ENCODE measurements at places on chromosomes 6 and 20.

GRCh38 chr6:137944793-137945498 is 77.9 kb downstream of the TNFAIP3 start:
- DNase-seq: peak; percentile 57

DNA sequence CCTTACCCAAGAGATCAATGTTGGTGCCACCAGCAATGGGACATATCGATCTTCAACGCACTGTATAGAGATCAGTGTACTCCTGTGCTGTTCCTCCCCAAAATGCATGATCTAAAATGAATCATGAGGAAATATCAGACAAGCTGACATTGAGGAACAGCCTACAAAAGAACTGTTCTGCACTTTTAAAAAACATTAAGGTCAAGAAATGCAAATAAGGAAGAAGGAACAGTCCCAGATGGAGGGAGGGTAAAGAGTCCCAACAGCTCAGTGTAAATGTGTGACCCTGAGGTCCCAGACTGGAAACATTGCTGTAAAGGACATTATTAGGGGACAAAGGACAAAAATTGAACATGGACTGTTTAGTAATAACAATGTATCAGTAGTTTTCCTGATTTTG is 24.3 kb upstream of the XRN2 start:
- no peak for DNase-seq

DNA sequence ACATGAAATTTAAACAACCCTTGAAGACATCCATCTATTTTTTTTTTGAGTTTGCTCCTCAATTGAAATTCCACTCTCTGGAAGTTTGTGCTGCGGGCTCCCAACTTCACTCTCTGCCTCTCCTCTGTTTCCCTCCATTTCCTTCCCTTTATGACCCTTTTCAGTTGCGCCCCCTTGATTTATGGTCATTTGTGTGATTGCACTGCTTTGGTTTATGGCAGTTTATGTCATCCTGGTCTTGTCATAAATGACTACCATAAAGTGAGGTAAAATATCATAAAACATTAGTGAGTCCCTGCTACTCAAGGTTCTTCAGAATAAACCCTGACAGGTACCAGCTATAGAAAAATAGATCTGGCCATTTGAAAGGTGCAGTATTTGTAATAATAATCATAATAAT is 348.3 kb upstream of the ZFP64 start:
- no peak for DNase-seq

DNA sequence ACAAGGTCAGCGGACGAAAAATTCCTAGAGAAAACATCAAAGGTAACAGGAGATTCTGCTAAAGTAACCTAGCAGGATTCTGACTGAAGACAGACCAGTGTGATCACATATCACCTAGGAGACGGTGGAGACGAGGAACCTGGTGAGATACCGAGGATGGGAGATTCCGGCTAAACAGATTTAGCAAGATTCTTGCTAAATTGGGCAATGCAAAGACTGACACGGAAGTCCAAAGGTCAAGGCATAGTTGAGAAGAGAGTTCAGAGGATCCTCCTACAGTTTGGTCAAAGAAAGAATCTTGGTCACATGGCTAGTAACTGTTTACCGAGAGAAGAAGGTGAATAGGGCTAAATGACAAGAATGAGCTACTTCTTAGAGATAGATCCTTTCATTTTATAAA is 61.1 kb downstream of the TMEM170B start:
- DNase-seq: no peak

DNA sequence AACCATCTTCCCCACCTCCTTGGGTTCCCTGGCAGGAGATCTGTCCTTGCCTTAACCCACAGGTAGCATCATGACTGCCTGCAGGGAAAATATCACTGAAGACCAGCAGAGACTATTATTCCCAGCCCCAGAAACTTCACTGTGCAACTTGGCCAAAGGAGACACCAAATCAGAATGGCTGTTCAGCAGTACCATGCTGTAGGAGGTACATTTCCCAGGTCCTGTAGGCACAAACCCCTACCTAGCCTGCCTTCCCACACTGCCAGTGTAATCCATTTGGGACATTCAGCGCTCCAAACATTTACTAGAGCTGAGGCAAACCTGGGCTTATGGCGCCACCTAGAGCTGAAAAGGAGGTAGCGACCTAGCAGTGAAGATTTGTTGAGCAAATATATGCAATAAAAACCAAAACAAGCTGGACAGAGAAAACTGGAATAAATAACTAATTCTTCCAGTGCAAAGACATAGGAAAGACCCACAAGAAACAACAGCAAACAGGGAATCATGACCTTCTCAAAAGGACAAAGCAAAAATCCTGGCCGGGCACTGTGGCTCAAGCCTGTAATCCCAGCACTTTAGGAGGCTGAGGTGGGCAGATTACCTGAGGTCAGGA is 60.3 kb downstream of the VTA1 start:
- peak; percentile 46 for DNase-seq

DNA sequence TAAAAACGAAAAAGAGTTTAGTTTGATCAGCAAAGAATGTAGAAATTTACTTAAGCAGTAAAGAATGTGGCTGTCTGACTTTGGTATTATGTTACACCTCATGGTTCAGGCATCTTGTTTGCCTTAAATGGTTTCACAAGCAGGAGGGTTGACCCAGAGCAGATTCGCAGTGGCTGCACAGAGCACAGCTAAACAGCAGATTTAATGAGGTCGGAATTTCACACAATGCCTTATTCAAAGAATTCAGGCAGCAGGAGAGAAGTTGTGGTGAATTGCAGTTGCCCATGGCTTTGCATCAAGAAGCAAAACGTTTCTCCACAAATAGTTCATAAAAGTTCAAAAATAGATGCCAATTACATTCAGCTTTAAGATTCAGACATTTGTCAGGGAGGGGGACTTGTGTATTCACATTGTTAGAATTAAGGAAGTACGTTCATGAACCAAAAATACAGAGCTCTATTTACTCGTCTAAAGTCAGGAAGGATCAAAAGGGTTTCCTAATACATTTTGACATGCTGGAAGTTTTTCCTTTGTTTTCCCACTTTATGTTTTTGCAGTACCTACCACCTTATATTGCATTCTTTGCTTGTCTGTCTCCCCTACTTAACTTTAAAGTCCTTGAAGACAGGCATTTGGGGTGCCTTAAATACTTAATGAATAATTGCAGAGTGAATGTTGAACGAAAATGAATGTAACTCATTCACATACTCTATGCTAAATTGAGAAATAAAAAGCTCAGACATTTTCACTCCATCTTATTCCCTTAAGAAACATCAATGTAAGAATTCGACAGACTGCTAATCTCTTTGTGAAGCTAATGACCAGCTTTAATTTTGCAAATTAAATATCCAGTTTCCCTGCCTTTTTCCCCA is 1163.6 kb upstream of the CITED2 start:
- no peak for DNase-seq

GRCh38 chr20:11230999-11231398 is 557.2 kb upstream of the JAG1 start:
- DNase-seq: no peak

GRCh38 chr6:28408076-28408802 is 8.7 kb upstream of the ZSCAN12 start:
- DNase-seq: no peak

DNA sequence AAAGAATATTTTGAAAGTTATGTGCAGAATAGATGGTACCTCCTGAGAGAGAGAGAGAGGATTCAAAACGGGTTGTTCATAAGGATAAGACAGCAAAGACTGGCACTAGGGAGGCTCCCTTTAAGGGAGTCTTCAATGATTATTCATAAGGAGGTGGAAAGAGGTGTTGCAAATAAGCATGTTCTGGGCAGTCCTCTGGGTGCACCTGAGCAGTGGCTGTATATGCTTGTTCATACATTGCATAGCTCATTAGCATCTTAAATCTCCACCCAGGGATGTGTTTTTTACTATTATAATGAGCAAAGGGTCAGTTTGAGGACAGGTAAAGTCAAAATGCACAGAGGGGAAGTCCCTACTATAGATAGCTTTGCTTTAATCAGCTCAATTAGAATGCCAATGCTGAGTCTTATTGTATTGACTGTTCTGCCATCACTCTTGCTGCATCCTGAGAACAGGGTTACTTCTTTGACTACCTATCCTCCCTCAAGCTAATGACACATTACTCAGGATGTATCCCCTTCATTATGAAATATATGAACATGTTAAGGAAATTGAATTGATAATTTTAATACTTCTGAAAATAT is 10.0 kb upstream of the SIRPG start:
- DNase-seq: no peak

GRCh38 chr6:79756496-79756895 is 125.4 kb downstream of the SH3BGRL2 start:
- DNase-seq: no peak

- DNase-seq: no peak
Measured at GRCh38 chr6:134267917-134268361, 50.0 kb downstream of the SGK1 start.

DNA sequence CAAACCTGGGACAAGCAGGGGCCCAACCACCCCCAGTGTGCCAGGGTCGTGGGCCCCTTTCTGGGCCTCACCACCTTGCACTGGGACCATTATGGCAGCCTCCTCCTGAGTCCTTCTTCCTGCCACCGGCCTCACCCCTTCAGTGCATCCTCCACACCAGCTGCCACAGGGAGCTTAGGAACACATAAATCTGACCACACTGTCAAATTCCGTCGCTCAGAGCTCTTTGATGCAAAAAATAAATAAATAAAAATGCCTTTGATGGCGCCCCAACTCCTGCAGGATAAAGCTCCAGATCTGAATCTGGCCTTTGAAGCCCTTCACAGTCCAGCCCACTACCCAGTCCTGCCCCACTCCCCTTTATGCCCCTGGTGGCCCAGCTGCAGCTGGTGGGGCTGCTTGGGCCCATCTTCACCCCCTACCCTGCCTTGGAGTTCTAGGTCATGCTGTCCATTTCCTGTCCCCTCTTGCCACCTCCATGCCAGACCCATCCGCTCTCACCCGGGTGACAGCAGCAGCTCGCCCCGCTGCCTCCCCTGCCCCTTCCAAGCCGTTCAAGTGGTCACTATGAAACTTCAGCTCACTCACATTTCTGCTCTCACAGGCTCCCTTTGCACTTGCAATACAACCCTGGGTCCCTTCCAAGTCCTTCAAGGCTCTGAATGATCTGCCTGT is 16.0 kb downstream of the MYH7B start:
- no peak for DNase-seq

DNA sequence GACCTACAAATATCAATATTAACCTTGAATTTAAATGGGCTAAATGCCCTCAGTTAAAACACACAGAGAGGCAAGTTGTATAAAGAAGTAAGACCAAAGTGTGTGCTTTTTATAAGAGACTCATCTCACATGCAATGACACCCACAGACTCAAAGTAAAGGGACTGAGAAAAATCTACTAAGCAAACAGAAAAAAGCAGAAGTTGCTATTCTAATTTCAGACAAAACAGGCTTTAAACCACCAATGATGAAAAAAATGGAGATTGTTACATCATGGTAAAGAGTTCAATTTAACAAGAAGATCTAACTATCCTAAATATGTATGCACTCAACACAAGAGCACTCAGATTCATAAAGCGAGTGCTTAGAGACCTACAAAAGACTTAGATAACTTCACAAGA is 741.9 kb upstream of the MARCKS start:
- DNase-seq: no peak

DNA sequence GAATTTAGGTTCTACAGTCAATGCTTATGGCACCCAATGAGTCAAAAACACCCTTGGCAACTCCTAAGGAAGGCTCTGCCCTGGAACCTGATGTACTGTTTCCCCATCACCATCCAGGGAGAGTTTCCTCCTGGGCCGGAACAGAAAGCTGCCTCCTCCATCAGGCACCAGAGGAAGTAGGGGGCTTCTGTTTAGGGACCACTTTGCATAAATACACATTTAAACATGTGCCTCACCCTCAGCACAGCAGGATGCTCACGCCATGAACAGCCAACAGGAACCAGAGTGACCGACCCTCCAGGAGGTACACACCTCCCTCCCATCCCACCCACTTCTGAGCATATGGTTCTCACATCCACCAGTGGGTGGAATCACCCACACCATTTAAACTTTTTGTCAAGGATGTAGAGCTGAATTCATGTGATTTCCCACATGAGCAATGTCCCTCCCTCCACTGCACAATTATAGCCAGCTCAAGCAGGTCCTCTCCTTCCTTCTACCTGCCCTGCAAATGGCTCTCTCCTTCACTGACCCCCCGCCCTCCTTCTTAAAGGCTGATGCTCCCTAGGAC is 14.8 kb downstream of the DDRGK1 start:
- DNase-seq: no peak

DNA sequence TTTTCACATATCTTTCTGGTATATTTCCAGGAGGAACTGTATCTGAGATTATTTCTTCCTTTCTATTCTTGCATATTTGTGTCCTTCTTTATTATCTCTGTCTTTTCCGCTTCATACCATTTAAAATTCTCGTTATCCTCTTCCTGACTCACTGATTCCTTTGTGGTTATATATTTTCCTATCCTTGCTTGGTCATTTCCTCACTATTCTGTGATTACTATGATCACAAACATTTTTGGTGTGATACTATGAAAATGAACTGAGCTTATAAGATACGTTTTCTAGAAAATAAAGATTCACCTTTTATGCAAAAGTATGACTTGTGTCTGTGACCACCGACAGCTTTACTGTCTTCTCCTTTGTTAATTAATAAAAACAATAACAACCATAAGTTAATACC is 26.5 kb upstream of the MYCT1 start:
- DNase-seq: no peak

DNA sequence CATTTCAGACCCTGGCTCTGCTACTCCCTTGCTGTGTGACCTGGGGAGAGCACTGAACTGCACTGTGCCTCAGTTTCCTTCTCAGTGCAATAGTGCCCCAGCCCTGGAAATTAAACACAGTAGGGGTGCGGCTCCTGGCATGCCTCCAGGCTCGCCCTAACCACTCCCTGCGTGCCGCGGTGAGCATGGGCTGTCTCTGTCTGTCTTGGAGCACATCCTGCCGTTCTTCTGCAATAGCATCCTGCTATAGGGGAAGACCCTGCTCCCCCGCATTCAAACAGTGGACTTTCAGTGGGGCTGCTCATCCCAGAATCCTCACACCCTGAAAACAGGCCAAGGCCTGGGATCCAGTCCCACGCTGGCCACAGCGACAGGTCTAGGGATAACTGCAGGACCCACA is 129.5 kb downstream of the FOXC1 start:
- no peak for DNase-seq

- no peak for DNase-seq
Measured at GRCh38 chr6:3398755-3399696, 57.8 kb downstream of the SLC22A23 start.

DNA sequence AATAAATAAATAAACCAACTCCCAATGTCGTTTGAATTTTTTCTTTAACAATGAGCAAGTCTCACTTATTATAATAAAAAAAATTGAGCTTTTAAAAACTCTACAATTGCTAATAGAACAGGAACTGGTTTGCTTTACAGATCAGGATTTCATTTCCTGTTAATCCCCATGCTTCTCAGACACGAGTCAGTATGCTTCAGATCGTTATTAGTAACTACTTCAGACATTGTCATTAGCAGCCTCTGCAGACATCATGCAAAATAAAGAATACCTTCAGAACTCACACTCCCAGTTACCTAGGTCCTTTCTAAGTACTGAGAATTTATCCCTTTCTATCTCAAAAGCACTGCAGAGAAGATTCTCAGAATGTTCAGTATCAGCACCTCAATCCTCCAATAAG is 10.0 kb upstream of the FAM210B start:
- DNase-seq: no peak

GRCh38 chr6:139605350-139605749 is 230.9 kb upstream of the CITED2 start:
- DNase-seq: no peak
